Smooth muscle cell of the pulmonary artery (primary cell): ENCODE measurements at places on chromosomes 7 and 10. TPM values are rescaled to one million over a fixed set of nuclear protein-coding genes. Genes with fewer than 3 reads are reported as not detected.

Gene STK17A
- 62.4 and 83.1 TPM in 2 replicates for total RNA-seq

Gene TMEM229A
- 0.07 and 0.39 TPM in 2 replicates for total RNA-seq

Gene FKBP9
- total RNA-seq, result 312 and 368 TPM in 2 replicates

Gene CLRN3
- not detected in 2 replicates for total RNA-seq

Gene SPDYE16
- total RNA-seq, result not detected in 2 replicates

Gene CACUL1
- total RNA-seq, result 30.0 and 30.4 TPM in 2 replicates
